ENCODE measurements at places on chromosomes 12 and 14. TPM values are rescaled to one million over a fixed set of nuclear protein-coding genes. Genes with fewer than 3 reads are reported as not detected.

DNA sequence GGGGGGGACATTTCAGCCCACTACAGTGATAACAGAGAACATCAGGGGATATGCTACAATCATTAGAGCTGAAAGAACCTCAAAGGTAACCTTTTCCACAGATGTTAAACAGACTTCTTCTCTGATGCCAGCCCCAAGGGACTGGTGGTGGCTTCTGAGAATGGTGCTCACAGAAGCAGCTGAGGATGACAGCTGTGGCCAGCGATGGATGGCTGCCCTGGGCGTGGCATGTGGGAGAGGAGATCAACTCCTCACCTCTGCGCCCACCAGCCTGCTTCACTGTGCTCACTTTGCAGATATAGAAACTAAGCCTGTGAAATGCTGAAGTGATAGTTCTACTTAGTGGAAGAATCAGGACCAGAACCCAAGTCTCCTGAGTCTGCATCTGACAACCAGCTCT, 33.0 kb downstream of the FOXN3 start:
- no peak overlapping the region for H3K27ac ChIP-seq
- H3K4me3 ChIP-seq, result no peak overlapping the region
- peaks cover 3% of the 10 kb centered on the region for H3K27me3 ChIP-seq
- no peak for DNase-seq
- no peaks in the 10 kb centered on the region for H3K36me3 ChIP-seq
- H3K4me1 ChIP-seq, result peaks cover 76% of the 10 kb centered on the region

GRCh38 chr12:132568826-132569480, 41.4 kb downstream of the LRCOL1 start:
- H3K27me3 ChIP-seq, result no peaks in the 10 kb centered on the region
- peak; percentile 22 for DNase-seq
- H3K4me3 ChIP-seq, result no peak overlapping the region
- H3K27ac ChIP-seq, result no peak overlapping the region
- peaks cover 3% of the 10 kb centered on the region for H3K36me3 ChIP-seq

DNA sequence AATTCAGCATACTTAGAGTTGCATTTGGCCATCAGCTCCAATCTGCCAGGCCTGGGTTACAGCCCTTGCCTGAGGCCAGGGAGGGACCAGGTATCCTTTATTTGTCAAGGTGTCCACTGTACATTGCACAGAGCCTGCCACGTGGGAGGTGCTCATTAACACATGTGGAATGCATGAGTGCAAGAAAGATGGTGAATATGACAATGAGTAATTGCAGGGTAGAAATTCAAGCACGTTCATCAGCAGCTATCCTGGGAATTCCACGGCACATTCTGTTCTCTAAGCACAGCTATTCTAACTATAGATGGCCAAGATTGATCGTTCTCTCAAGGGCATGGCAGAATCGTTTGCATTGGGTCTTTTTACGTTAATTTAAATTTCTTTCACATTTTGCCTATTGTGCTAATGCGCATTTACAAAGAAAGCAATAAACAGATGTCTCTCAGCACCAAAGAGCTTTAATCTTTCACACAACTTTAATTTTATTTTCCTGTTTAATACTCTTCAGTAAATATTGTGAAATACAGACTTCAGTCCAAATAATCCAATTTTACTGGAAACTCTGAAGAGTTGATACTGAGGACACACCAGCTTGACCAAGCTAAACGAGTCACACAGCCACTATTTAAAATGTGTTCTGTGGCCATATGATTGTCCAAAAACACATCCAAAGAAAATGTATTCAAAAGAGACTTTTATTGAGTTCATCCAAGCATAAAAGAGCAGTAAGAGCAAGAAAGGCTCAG, 1025.7 kb upstream of the TMEM132C start:
- no peaks in the 10 kb centered on the region for H3K4me1 ChIP-seq
- no peak overlapping the region for H3K27ac ChIP-seq
- H3K36me3 ChIP-seq, result no peaks in the 10 kb centered on the region

GRCh38 chr12:19922717-19923116, 445.6 kb upstream of the PDE3A start:
- no peak overlapping the region for H3K27ac ChIP-seq
- no peaks in the 10 kb centered on the region for H3K36me3 ChIP-seq
- no peak for DNase-seq
- peaks cover 7% of the 10 kb centered on the region for H3K27me3 ChIP-seq
- H3K4me1 ChIP-seq, result no peaks in the 10 kb centered on the region
- H3K4me3 ChIP-seq, result no peak overlapping the region

DNA sequence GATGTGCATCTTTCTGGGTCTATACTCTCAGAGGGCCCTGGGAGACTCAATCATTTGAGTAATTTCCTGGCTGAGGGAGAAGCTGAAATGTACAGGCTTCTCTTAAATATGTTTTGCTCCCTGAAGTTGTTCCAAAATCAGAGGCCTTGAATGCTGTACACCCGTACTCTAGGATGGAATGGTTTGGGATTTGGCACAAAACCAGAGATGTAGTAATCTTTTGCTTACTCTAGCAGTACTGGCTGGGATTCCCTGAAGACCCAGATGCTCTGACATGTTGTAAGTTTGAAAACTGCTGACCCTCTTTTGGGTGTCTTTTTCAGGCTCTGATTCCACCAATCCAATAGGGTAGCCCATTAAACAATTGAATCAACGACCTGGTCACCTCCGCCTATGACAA, 10.4 kb downstream of the ACACB start:
- no peaks in the 10 kb centered on the region for H3K36me3 ChIP-seq

- no peak overlapping the region for H3K27ac ChIP-seq
- DNase-seq, result no peak
- H3K4me3 ChIP-seq, result no peak overlapping the region
- no peaks in the 10 kb centered on the region for H3K4me1 ChIP-seq
Measured at GRCh38 chr14:37791384-37792036, 196.1 kb downstream of the TTC6 start.

DNA sequence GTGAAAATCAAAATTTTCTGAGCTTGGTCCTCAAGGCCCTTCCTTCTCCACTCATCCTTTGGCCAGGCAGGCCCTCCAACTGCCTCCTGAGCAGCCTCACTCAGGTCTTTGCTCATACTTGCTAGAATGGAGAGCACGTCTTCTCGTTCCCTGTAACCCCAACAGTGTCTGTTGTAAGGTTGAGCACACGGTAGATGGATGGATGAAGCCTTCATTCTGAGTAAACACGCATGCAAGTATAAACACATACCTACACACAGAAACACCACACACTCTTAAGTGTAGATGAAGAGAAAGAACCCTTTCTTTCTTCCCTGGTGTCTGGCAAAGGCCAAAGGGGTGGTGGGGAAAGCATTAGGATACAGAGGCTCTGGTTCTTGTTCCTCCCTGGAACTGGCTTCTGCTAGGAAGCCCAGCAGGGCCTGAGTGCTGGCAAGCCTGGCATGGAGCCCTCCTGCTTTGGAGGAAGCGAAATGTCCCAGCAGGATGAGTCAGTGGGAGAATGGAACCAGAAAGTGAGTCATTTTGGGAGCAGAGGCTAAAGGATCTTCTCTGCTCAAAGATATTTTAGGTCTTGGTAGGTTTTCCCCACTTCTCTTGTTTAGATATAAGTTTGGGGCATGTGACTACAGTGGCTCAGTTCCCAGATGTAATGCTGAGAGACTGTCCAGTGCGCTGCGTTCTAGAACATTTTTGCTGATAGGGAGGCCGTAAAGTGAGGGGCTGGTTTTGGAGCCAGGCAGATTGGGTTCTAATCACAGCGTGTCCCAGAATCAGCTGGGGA, 127.4 kb downstream of the CACNA1C start:
- no peak overlapping the region for H3K4me3 ChIP-seq
- no peaks in the 10 kb centered on the region for H3K36me3 ChIP-seq
- no peaks in the 10 kb centered on the region for H3K4me1 ChIP-seq
- peaks cover 2% of the 10 kb centered on the region for H3K27me3 ChIP-seq
- H3K27ac ChIP-seq, result no peak overlapping the region

- no peaks in the 10 kb centered on the region for H3K36me3 ChIP-seq
- no peak for DNase-seq
Measured at GRCh38 chr12:5912437-5913334, 32.4 kb downstream of the ANO2 start.

GRCh38 chr14:52547526-52547925, 4.8 kb downstream of the TXNDC16 start:
- peaks cover 23% of the 10 kb centered on the region for H3K4me1 ChIP-seq
- no peak overlapping the region for H3K4me3 ChIP-seq

- no peaks in the 10 kb centered on the region for H3K4me1 ChIP-seq
- no peak for DNase-seq
- no peak overlapping the region for H3K4me3 ChIP-seq
- H3K27me3 ChIP-seq, result no peaks in the 10 kb centered on the region
- no peaks in the 10 kb centered on the region for H3K36me3 ChIP-seq
Measured at GRCh38 chr14:27886256-27886655, 880.3 kb upstream of the FOXG1 start.

DNA sequence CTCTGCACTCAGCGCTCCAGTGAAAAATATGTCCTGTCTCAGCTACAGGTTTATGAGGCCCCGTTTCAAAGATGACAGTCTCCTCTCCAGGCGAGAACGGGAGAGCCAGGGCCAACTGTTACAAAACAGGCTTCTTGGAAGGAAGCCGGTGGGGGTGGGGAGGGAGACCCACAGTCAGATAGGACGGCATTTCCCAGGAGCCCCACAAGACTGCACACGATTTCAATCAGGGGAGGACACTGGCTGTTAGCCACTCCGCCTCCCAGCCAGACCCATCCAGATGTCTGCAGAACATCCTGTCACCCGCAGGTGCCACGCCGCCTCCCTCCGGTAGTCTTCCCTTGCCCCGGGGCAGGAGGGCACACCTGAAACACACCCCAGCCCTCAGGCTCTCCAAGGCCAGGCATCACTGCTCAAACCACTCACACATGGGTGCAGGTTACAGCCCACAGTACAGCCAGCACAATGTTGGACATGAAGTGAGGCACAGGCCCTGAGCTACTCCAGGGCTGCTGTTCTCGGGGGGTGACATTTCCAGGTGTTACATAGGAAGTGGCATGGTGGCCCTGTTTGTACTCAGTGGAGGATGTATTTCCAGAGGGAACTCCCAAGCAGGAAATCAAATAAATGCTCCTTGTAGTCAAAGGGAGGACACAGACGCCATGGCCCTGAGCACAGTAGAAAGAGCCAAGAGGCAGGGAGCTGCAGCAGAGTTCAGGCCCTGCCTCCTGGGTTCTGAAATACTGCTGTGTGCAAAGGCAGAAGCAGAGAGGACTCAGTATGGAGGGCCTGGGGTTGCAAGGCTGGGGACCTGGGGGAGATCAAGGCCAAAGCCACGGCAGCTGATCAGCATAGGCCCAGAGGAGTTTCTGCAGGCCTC, 138.1 kb downstream of the BCL11B start:
- peaks cover 24% of the 10 kb centered on the region for H3K4me1 ChIP-seq
- no peaks in the 10 kb centered on the region for H3K36me3 ChIP-seq
- H3K27me3 ChIP-seq, result no peaks in the 10 kb centered on the region
- DNase-seq, result no peak
- H3K4me3 ChIP-seq, result no peak overlapping the region
- H3K27ac ChIP-seq, result no peak overlapping the region

GRCh38 chr12:53750812-53751335, 905 bp downstream of the CISTR start:
- no peaks in the 10 kb centered on the region for H3K36me3 ChIP-seq
- no peak overlapping the region for H3K27ac ChIP-seq
- no peak overlapping the region for H3K4me3 ChIP-seq
- H3K27me3 ChIP-seq, result peaks cover 13% of the 10 kb centered on the region

- H3K4me1 ChIP-seq, result no peaks in the 10 kb centered on the region
- no peak overlapping the region for H3K27ac ChIP-seq
- no peak for DNase-seq
- no peaks in the 10 kb centered on the region for H3K36me3 ChIP-seq
Measured at GRCh38 chr14:28120391-28120790, 646.2 kb upstream of the FOXG1 start.

GRCh38 chr12:3632754-3633153, 120.2 kb downstream of the CRACR2A start:
- peaks cover 3% of the 10 kb centered on the region for H3K27me3 ChIP-seq
- H3K4me3 ChIP-seq, result no peak overlapping the region
- H3K27ac ChIP-seq, result peak overlapping the region; percentile 50
- H3K4me1 ChIP-seq, result peaks cover 10% of the 10 kb centered on the region
- no peak for DNase-seq

DNA sequence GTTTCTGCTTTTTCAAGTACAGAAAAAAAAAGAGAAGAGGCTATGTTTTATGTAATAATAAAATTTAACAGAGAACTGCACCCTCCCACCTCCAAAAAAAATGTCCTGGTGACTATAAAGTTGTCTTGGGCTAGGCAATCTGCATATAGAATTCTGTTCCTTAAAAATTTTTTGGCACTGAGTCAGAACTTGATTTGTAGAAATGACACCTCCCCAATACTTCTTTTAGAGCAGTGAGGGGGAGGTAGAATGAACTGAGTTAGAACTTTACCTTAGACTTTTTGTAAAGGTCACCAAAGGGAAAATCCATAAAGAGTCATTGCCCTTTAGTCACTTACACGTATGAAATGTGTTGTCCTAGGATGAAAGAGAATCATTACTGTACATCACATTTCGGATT, 80.0 kb downstream of the BTG1 start:
- no peak for DNase-seq
- H3K4me3 ChIP-seq, result no peak overlapping the region
- H3K27ac ChIP-seq, result no peak overlapping the region
- H3K4me1 ChIP-seq, result no peaks in the 10 kb centered on the region

DNA sequence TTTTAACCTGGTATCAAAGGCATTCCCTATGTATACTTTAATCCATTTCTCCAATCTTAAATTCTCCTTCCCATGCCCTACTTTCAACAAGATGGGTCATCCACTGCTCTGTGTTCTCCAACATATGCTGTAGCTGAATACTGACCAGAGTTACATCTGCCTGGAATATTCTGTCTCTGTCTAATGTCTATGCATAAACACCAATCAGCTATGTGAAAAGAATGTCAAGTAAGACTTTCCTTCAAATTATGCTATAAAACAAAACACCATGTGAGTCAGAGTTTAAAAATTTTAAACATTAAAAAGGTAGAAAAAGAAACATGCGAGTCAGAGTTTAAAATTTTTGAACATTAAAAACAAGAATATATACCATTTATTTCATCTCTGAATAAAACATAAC, 19.3 kb downstream of the NT5DC3 start:
- peaks cover 3% of the 10 kb centered on the region for H3K27me3 ChIP-seq
- H3K4me1 ChIP-seq, result no peaks in the 10 kb centered on the region
- no peak overlapping the region for H3K27ac ChIP-seq
- no peak overlapping the region for H3K4me3 ChIP-seq
- no peaks in the 10 kb centered on the region for H3K36me3 ChIP-seq

- no peaks in the 10 kb centered on the region for H3K36me3 ChIP-seq
- no peaks in the 10 kb centered on the region for H3K4me1 ChIP-seq
- no peak overlapping the region for H3K27ac ChIP-seq
Measured at GRCh38 chr12:127383281-127383680, 883.7 kb upstream of the TMEM132C start.

- DNase-seq, result no peak
- H3K4me3 ChIP-seq, result no peak overlapping the region
- no peak overlapping the region for H3K27ac ChIP-seq
- H3K27me3 ChIP-seq, result no peaks in the 10 kb centered on the region
- no peaks in the 10 kb centered on the region for H3K4me1 ChIP-seq
- H3K36me3 ChIP-seq, result no peaks in the 10 kb centered on the region
Measured at GRCh38 chr12:59240048-59240447, 319.7 kb upstream of the LRIG3 start.

PLEK2 gene
- polyA plus RNA-seq, result not detected

ACOT6 gene
- not detected for polyA plus RNA-seq

ANKS1B gene
- not detected for polyA plus RNA-seq

EXOC5 gene
- 59.6 TPM for polyA plus RNA-seq

EVL gene
- 135 TPM for polyA plus RNA-seq

TSHR gene
- polyA plus RNA-seq, result not detected

SOAT2 gene
- not detected for polyA plus RNA-seq

TAS2R13 gene
- not detected for polyA plus RNA-seq

KRT74 gene
- polyA plus RNA-seq, result not detected

RDH11 gene
- polyA plus RNA-seq, result 113 TPM

BICD1 gene
- polyA plus RNA-seq, result 1.0 TPM

SMIM41 gene
- not detected for polyA plus RNA-seq

CMKLR1 gene
- polyA plus RNA-seq, result 83.7 TPM

TCL1A gene
- polyA plus RNA-seq, result 1.2 TPM
